ENCODE measurements at places on chromosomes 5 and 9.

DNA sequence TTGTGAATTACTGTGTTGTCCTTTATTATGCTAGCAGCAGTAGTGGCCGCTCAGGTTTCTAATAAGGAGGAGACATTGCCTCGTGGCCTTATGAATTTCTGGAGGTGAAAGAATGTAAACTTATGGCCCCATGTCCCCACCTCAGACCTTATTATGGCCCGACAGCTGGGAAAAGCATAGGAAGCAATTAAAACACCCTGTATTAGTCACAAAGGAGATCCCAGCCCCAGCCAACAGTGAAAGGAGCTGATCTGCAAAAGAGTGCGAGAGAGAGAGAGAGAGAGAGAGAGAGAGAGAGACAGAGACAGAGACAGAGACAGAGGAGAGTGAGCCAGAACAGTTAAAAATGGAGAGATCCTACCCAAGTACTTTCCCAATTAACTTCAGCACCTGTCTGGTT, 269.3 kb downstream of the DMRT2 start:
- DNase-seq, result no peak

- no peak for DNase-seq
These were observed 581.4 kb downstream of the CDK5RAP2 start for GRCh38 chr9:119998614-119999013.

DNA sequence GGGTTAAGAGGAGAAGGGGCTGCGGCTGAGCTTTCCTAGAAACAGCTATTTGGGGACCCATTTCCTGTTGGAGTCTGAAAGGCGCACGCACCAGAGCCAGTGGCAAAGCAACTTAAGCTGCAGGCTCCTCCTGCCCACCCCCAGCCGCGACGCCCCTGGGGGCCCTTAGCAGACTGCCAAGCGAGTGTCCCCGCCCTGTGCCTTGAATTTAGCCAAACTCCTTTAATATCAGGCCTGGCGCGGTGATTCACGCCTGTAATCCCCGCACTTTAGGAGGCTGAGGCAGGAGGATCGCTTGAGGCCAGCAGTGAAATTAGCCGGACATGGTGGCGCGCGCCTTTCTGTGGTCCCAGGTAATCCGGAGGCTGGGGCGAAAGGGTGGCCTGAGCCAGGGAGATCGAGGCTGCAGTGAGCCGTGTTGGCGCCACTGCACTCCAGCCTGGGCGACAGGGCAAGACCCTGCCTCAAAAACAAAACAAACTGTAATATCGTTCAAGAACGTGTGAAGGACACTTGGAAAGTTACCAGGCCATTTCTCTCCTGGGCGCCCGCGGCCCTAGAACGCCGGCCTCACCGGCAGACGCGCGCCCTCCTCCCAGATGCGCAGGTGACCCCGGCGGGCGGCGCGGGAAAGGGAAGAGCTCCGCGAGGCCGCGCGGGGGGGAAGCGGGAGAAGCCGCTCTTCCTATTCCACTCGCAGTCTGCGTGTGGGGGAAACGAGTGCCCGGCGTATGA, 1.0 kb upstream of the F2R start:
- DNase-seq, result peak; percentile 46

DNA sequence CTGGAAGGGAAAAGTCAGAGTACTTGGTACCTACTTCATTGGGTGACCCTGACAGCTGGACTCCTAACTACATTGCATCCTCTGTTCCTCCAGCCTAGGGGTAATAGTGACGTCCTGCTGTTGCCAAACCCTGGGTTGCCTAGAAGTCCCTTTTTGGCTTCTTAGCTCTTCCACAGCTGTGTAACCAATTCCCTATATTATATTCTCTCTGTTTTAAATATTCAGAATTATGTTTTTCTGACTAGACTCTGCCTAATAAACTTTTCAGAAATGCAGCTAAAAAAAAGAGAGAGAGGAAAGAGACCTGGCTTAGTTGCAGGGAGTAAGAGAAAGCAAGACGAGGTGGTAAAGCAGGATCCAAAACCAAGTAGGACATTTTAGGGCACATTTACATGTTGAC, 28.4 kb downstream of the MCTP1 start:
- no peak for DNase-seq

DNA sequence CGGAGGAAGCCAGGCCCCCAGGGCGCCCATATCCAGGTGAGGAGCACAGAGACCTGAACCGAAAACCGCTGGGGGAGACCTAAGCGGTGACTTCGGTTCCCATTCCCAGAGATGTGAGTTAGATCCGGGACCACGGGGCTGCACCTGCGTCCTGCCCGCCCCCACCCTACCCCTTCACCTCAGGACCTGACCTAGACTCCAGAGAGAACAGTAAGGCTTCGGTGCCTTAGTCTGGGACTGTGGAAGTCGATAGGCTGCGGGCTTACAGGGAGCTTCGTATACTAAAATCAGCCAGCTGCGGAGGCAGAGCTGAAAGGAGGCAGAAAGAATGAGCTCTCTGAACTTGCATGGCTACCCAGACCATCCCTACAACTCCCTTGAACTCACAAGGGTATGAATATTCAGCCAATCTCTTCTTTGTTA, 518 bp upstream of the FAM13B start:
- peak; percentile 34 for DNase-seq

- DNase-seq, result no peak
These were observed 3.6 kb upstream of the DCP2 start for GRCh38 chr5:112973036-112973435.

DNA sequence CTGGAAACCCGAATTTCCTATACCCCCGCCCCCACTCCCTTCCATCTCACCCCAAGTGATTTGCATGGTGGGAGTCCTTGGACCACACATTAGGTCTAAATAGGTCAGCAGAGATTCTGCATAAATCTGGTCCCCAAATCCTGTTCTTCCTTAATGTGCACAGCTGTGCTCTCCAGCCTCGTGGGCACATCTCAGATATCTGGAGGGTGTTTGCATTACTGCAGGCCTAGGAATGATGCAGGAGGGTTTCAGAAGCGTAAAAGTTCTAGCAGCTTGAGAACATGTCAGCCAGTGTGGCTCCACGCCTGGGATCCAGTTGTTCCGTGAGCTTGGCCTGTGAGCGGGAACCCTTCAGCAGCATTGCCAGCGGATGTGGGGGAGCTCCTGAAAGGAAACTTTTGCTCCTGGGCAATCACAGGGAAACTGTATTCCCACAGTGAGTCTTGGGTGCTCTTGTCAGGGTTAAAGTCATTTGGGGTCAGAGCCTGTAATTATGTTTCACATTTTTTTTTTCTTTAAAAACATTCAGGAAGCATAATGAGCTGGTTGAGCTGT, 12.9 kb downstream of the ARHGAP26 start:
- DNase-seq, result no peak

DNA sequence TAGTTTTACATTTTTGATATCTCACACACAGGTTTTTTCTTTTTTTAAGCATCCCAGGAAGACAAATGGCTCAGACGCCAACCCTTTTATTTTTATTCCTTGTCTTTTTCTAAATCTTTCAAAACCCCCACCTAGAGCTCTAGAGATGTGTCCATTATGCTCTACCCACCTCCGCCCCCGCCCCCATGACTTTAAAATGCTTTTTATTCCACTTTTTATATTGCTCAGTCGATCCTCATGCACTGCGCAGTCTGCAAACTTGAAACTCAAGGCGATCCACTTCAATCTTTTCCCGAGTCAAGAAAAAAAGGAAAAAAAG, 411 bp upstream of the MAT2B start:
- no peak for DNase-seq

GRCh38 chr9:137254624-137255447, at the start of gene NELFB:
Gene NELFB, plus strand, starts transcription at chr9:137255327.
- peak; percentile 86 for DNase-seq

GRCh38 chr5:100903039-100903887, at the start of gene ST8SIA4:
Gene ST8SIA4, minus strand, starts transcription at chr5:100903282. Its CDS starts 327 bp downstream, at chr5:100902955.
- DNase-seq, result peak; percentile 84

GRCh38 chr9:79057576-79057975, 514.2 kb upstream of the TLE4 start:
- DNase-seq, result no peak

DNA sequence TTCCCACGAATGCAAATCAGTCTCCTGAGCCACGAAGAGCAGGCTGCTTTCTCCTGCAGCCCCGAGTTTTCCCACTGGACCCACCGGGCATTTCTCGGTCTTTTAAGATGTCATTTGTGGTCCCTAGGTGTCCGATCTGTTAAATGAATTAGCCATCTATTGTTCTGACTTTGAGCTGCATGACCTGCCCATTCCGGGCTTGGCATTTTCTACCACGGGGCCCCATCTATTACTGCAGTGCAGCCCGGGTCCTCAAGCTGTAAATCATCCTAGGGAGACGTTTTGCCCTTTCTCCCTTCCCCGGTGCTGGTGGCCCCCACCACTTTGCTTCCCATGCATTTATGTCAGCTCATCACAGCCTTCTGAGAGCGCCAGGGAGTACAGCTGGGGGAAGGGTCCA, 405.4 kb downstream of the IRX1 start:
- no peak for DNase-seq

- DNase-seq, result no peak
These were observed 33.4 kb downstream of the TRIM36 start for GRCh38 chr5:115136294-115136693.

DNA sequence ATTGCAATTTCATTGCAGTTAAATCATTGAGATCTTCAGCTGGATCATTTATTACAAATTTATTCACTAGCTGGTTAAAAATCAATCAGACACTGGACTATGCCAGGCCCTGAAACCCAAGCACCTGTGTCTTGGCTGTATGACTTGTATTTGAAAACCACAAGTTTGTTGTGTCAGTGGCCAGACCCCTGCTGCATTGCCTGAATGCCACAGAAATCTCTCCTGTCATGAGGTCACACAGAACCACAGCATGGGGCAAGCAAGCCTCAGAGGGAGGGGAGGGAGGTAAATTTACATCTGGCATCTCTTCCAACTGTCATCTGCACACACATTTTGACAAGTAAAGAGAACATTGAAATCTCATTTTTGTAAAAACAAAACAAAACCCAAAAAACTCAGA, 90.0 kb downstream of the ARRDC3 start:
- peak; percentile 31 for DNase-seq

DNA sequence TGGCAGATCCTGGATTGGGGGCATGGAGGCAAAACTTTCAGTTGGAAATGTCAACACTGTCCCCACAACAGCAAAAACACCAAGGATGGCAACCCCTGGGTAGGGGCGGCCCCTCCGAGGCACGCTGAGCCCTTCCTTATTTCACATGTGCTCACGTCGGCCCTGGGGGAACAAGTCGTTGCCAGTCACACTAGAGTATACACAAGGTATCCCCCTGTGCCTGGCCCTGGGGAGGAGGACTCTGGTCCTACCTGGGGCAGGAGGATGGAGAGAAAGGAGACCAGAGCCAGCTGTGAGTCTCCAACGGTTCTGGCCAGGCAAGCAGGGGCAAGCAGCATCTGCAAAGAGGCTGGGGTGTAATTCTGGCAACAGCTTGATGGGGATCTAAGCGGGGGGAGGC, 126.9 kb upstream of the FOXD4L5 start:
- DNase-seq, result no peak

DNA sequence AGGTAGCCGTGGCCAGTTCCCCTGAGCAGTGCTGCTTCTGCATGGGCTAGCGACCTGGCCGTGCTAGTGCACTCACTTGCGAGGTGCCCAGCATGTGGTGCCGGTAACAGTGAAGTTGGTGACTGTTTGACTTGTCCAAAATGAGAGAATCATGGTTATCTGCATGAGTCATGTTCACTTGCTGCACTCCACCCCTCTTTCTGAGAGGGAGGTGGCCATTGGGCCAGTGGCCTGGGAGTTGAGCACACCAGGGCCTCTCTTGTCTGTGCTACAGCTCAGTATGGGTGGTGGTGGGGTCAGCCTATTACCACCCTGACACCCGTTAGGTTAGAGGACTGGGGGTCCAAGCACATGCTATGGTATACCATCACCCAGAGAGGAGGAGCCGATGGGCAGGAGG, 55.4 kb upstream of the GARNL3 start:
- DNase-seq, result no peak

- no peak for DNase-seq
These were observed 124.6 kb downstream of the SNCAIP start for GRCh38 chr5:122436615-122437014.

DNA sequence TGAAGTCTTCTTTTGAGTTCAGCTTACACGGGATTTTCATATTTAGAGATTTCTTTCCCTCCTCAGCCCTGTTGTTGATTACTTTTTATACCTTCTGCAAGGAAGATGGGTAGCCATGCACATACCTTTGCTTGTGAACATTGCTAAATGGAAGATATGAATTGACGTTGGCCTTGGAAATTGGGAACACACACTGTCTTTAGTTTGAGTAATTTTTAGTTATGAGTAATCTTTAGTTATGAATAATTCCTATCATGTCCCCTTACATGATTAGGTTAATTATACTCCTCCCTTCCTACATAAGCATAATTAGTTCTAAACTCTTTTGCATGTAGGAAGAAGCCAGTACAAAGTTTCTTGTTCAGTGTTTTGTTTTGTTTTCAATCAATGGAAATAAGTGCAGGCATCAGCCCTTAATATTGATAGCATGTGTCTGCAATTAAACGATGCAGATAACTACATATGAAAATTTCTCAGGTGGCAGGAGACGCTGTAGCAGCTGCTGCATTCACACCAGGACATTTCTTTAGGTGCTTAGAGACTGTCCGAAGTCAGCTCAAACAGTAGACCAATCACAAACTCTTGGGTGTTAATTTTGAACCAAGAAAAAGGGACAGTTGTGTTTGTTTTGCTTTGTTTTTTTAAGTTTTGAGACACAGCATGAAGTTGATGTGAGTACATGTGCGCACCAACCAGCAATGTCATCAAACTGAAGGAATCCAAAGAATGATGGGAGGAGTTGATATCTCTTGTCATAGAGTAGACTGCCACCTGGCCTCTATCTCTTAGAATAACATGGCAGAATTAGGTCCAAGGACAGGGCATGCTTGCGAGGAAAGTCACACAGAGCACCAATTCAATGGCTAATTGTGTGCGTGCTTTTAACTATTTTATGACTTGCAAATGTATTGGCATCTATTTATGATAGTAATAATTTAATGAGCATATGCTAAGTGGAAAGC, 51.4 kb downstream of the SMARCA2 start:
- peak; percentile 51 for DNase-seq

GRCh38 chr5:28408186-28408585, 1369.8 kb upstream of the CDH9 start:
- peak; percentile 49 for DNase-seq

DNA sequence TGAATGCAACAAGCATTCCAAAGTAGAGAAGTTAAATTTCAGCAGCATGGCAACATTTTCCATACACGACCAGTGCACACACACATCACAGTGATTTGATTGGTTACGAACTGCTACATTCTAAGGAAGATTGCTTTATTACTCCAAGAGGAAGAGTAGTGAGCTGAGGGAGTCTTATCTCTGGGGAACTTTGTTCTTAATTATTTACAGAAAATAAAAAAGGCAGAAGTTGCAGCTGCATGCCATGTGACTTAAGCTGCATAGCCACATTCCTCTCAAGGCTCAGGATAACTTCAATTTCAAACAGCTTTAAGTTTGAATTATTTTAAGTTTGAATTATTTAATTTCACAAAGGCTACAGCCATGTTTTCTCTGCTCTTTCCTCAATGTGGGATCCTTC, 71.6 kb upstream of the HSPB3 start:
- DNase-seq, result no peak

Measured in ELR (cell line).